Activated T-cell treated with anti-CD3 and anti-CD28 coated beads for 1 hour (primary cell): ENCODE measurements at places on chromosomes 5 and 9.

- no peak for DNase-seq
Observed at GRCh38 chr5:143514616-143515335, 111.3 kb upstream of the NR3C1 start.

DNA sequence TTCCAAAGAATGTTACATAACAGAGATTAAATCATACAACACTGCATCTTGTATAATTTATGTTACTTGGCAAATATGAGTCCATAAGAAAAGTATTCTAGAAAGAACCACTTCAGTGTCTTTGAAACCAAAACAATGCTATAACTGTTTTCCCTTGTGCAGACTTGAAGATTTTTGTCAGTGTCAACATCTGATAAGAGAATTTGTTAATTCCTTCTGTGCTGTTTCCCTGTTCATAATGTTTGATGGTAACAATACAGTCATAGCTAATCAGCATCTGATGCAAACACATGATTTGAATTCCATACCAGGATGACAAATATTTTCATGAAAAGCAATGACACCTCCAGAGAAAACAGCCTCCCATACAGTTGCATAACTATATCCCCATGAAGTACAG is 306.8 kb downstream of the SEMA5A start:
- DNase-seq: no peak

DNA sequence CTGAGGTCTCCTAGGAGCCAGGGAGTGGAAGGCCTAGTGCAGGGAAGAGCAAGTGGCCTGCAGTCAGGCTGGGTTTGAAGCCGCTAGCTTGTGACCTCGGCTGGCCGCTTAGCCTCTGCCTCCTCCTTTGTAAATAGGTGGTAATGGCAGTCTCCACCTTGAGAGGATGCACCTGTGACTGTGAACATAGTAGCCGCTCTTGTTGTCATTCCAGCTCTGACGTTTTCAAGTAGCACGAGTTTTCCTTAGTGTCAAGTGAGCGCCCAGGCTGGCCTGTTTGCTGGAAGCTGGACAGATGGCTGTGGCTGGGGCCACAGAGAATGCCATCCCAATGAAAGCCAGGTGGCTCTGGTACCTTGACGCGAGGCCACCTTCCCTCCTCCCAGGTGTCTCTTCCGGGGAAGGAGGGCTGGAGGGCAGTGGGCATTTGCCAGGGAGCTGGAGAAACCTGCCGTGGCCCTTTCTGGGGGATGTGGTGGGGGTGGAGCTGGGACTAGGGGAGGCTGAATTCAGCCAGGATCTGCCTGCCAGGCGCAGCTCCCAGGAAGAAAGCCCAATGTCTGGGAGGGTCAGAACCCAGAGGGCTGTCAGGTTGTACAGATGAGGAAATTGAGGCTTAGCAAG is 2.5 kb downstream of the ASS1 start:
- DNase-seq: no peak

DNA sequence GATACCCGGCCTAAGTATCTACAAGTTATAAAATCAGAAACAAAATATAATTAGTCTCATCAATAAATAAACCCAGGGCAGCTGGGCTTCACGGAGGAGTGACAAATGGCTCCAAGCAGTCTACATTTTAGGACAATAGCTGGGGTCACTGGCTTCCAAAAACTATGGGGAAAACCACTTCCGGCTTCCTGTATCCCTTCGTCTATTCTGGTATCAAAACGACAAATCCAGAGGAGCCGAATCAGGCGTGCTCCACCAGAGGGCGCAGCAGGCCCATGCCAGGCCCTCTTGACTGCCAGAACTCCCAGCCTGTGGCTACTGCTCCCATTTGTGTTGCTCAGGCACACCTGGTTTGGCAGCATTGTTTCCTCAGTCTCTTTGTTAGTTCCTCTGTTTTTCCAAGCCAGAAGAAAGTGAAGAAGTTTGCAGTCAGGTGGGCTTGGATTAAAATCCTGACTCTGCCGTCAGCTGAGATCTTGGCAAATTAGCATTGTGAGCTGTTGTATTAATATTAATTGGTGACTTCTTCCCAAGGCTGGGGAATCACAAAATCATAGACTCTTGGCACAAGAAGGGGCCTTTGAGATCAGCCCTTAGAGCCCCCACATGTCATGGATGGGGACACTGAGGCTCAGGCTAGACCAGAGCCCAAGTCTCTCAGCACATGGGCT is 11.6 kb upstream of the RAB14 start:
- DNase-seq: peak; percentile 51

GRCh38 chr9:32839013-32839885 is 55.9 kb downstream of the TMEM215 start:
- no peak for DNase-seq

- no peak for DNase-seq
Observed at GRCh38 chr5:57306359-57306758, 132.5 kb downstream of the GPBP1 start.
